ENCODE measurements at places on chromosomes 2 and 18.

DNA sequence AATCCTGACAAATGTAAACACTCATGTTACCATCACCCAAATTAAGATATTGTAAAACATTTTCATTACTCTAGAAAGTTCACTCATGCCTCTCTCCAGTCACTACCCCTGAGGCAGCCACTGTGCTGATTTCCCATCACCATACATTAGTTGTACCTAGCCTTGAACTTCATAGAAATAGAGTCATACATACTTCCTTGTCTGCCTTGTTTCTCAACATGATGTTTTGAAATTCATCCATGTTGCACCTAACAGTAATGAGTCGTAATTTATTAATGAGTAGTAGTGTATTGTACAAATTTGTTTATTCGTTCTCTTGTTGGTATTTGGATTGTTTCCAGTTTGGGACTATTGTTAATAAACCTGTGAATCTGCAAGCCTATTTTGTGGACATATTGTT, 49.0 kb upstream of the TWSG1 start:
- DNase-seq, result no peak

DNA sequence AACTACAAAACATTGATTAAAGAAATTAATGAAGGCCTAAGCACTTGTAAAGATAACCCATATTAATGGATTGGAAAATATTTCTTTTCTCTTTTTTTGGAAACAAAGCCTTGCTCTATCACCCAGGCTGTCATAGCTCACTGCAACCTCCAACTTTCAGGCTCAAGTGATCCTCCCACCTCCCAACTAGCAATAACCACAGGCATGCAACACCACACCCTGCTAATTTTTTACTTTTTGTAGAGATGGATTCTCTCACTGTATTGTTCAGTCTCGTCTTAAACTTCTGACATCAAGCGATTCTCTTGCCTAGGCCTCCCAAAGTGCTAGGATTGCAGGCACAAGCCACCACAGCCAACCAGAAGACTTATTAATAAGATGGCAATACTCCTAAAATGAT, 73.4 kb upstream of the NDUFV2 start:
- no peak for DNase-seq

DNA sequence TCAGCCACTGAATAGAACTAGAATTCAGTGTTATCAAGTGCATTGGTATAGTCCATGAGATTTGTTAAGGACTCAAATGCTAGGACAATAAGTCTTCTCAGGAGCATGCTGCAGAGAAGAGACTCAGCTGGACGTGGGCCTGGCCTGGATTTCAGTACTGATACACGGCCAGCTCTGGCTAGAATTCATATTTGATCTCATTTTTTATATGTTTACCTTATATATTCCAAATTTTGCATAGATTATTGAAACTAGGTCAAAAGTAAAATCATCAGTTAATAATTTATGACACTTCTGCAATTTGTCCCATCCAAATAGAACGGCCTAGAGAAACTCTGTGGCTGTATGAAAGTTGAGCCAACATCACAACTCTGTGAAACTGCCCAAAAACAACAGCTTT, 262.0 kb downstream of the DLGAP1 start:
- DNase-seq, result no peak

DNA sequence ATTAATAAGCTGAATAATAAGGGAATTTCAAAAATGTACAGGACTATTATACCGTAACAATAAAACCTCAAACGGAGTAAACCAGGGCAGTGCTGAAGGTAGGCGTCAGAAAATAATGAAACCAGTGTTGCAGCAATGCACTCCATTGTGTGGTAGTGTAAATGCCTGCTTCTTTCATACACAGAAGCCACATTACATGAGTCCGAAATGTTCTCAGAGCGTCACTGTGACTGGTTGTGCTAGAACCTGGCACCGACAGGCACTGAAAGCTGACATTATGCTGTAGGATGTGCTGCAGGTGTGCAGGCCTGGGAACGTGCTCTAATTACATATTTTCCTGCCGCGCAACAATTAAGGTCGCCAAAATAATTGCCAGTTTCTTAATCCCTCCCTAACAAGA, 53.3 kb downstream of the ZEB2 start:
- DNase-seq, result no peak
